ENCODE measurements at places on chromosomes 11 and 22.

GRCh38 chr22:46131151-46131587, 19.2 kb upstream of the PPARA start:
- no peak for DNase-seq

- DNase-seq: no peak
These were observed 60.2 kb upstream of the EMID1 start for GRCh38 chr22:29145321-29146072.

DNA sequence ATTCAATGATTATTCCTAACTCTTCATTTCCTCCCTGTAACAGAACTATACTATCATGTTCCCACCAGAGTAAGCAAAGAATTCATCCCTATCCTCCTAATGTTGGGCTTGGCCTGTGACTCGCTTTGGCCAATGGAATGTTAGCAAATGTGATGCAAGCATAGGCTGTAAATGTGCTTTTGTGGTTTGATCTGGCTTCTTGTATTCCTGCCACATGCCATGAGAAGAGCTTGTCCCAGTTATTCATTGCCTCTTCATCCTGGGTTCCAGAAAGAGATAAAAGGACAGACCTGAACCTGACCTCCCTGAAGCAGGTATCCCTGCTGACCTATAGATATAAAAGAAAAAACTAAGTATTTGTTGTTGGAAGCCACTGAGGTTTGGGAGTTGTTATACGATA, 51.0 kb downstream of the SYTL2 start:
- no peak for DNase-seq

DNA sequence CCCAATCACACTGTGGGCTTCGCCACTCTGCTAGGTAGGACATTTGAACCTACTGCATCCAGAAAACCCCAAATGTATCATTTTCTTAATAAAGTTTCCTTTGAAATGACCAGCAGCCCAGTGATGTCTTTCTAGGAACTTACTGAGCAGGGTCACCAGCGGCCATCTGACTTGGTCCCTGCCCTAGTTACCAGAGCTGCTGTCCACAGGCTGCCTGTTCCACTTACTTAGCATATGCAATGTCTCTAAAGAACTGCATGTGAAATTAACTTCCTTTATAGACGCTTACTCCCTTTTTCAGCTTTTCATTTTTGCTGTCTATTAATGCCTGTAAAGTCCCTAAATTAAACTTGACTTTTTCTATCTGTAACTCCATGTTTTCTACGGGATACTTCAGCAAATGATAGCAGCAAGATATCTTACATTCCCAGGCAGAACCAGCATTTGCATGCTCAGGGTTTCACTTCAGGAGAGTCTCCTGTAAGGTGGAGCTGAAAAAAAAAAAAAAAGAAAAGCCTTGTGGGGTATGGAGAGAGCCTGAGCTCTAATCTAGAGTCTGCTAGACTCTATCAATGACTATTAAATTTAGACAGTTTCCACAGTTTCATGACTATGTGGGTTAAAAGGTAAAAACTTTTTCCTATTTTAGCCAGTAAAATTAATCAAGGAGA, 125.0 kb downstream of the FAT3 start:
- no peak for DNase-seq

DNA sequence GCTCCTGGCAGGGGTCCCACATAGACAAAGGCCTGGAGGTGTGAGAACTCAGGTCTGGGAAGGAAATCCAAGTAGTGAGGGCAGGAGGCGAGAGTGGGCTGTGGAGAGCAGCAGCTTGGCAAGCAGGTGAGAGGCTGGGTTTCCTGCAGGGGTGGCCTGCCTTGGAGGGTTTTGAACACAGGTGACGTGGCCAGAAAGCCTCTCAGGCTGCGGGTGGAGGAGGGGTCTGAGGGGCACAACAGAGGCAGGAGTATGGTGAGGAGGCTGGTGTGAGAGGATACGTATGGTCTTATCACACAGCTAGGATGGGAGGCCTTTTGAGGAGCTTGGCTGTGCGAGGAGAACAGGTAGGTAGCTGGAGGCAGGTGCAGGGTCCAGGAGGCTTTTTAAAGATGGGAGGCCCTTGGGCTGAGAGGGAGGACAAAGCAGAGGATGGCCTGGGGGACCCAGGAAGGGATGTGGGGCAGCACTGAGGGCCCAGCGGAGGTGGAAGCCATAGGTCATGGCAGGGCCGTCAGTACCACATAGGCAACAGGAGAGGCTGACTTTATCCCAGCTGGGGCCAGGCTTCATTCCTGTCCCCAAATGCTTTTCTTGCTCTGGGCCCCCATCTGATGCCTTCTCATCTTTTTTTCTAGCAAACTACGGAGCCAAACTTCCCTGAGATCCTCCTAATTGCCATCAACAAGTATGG, 84.4 kb downstream of the MYO7A start:
- DNase-seq: no peak
